ENCODE measurements at places on chromosomes 3 and 15. TPM values are rescaled to one million over a fixed set of nuclear protein-coding genes. Genes with fewer than 3 reads are reported as not detected.

DNA sequence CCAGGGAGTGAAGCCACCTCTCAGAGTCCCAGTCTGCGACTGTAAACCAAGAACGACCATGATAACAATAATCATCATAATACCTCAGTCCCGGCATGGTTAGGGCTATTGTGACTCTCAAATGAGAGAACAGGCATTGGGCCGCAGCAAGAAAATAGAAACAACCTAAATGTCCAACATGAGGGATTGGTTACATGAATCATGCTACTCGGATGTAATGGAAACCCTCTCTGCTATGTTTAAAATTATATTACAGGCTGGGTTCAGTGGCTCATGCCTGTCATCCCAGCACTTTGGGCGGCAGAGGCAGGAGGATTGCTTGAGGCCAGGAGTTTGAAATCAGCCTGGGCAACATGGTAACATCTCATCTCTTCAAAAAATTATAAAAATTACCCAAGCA, 2.8 kb downstream of the CPN2 start:
- no peak for DNase-seq

GRCh38 chr3:178386880-178387279, 149.4 kb upstream of the KCNMB2 start:
- DNase-seq = no peak

DNA sequence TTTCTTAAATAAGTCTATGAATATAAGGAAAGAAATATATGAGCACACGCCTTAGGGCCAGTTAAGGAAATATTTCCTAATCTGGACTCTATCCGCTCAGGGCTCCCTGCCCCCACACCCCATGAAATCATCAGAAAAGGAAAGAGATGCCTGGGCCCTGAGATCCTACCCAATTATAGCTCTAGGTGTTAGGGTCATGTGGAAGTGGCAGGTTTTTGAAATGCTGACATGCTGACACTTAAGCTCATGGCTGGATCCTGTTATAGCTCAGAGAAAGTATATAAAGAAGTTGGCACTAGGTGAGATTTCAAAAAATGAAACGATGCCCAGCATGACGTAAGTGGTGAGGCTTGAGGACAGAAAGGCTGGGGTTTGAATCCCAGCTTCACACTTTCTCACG, 43.5 kb upstream of the AKAP13 start:
- DNase-seq = no peak

DNA sequence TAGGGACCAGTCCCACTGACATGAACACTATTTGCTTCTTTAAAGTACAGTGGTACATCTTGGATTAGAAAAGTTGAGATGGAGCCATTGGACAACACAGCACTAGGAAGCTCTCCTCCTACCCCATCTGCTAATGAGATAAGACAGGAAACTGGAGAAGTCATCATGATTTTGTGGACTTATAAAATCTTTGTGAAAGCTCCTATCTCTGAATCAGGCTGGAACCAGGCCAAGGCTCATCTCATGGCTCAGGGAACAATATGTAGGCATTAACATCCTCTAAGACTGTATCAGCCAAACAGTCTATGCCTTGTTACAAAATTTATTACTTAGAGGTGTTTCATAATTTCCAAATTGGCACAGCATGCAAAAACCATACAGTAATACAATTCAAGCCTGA, 84.1 kb downstream of the BOC start:
- DNase-seq = no peak

DNA sequence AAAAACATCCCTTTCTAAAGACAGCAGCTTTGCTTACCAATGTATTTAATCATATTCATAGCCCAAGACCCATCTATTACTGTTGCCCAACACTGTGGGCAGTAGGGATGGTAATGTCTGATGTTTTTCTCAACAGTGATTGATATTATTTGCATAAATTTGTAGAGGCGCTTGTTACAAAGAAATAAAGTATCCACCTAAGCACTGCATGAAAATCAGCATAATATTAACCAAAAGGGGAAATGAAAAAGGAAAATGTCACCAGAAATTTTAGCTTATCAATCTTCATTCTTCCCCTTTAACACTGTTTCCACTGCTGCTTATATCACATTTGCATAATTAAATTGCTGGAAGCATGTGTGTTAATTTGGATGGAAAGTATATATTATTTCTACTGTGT, 140.5 kb downstream of the CTNNB1 start:
- no peak for DNase-seq

GRCh38 chr3:110887176-110887575, 184.4 kb upstream of the NECTIN3 start:
- DNase-seq = no peak

GRCh38 chr3:179760944-179761343, 108.1 kb downstream of the USP13 start:
- DNase-seq = no peak

DNA sequence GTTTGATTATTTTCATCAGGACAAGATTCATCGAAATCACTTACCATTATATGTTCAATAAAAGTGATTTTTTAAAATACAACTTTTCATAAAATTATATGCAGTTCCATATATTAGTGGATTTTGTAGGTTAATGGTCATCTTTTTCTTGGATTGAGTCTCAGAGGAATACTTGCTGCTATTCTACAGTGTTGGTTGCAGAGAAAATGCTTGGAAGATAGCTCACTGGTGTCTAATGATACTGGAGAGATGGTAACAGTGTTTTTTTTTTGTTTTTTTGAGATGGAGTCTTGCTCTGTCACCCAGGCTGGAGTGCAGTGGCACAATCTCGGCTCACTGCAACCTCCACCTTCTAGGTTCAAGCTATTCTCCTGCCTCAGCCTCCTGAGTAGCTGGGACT, 143.3 kb downstream of the TCF12 start:
- no peak for DNase-seq

DNA sequence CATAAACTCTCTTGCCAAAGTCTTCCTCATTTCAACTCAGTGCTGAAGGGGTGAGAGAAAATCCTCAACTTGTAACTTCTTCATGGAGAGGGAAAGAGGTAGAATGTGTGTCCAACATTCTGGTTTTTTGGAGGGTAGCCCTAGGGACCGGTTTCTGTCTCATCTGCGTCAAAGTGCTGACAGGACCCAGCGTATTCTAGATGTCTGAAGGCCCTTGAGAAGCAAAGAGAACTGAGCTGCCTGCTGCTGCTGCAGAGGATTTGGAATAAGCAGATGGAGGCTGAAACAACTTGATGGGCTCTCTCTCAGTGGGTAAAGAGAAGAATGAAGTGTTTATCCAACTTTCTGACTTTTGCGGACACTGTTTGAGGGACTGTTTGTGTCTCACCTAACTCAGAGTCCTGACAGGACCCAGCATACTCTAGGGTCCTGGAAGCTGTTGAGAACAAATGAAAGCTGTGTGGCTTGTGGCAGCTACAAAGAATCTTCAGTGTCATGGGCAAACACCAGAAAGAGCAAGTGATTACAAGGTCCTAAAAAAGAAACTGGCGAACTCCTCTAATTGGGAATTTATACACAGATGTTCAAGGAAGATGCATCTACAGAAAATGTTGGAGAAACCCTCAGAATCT, 174.4 kb downstream of the SI start:
- DNase-seq = no peak

GRCh38 chr3:70726096-70726938, 413.9 kb upstream of the MDFIC2 start:
- no peak for DNase-seq

GRCh38 chr15:39149636-39150150, 431.2 kb upstream of the THBS1 start:
- DNase-seq = no peak

- no peak for DNase-seq
Measured at GRCh38 chr3:191238321-191238817, 39.3 kb downstream of the OSTN start.

The SEMA3F gene
- total RNA-seq = 11.9 TPM

The RARRES1 gene
- 93.0 TPM for total RNA-seq

The BCL2A1 gene
- total RNA-seq = not detected

The GOLIM4 gene
- 41.7 TPM for total RNA-seq

The CIDEC gene
- total RNA-seq = 0.83 TPM

Measured in esophagus muscularis mucosa (tissue), 4 donors.